Liver (tissue), 10 donors: ENCODE measurements at places on chromosomes 12 and 14. TPM values are rescaled to one million over a fixed set of nuclear protein-coding genes. Genes with fewer than 3 reads are reported as not detected.

ARMH4 gene
- 0.67 TPM for total RNA-seq

CDK2 gene
- 22.6 TPM for total RNA-seq

GRCh38 chr12:74732826-74733225 is 195.2 kb downstream of the ATXN7L3B start:
- H3K36me3 ChIP-seq, result no peaks in the 10 kb centered on the region
- H3K4me3 ChIP-seq, result no peak overlapping the region
- H3K27me3 ChIP-seq, result no peaks in the 10 kb centered on the region
- no peak overlapping the region for H3K27ac ChIP-seq

GLIPR1L2 gene
- 0.25 TPM for total RNA-seq
